Inflammatory macrophage treated with lipopolysaccharide for 1 hour (primary cell): ENCODE measurements at places on chromosomes 1 and 21.

GRCh38 chr1:240610636-240611035, 1.3 kb downstream of the GREM2 start:
- DNase-seq: no peak

- DNase-seq: peak; percentile 77
Measured at GRCh38 chr1:157566484-157567300, 14.4 kb upstream of the FCRL5 start.

DNA sequence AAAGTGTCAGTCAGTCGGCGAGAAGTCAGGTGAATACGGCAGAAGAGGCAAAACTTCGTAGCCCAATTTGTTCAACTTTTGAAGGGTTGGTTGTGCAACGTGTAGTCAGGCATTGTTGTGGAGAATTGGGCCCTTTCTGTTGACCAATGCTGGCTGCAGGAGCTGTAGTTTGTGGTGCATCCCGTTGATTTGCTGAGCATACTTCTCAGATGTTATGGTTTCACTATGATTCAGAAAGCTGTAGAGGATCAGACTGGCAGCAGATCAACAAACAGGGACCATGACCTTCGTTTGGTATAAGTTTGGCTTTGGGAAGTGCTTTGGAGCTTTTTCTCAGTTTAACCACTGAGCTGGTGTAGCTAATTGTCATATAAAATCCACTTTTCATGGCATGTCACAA, 190.2 kb upstream of the ADAMTS5 start:
- DNase-seq: no peak

DNA sequence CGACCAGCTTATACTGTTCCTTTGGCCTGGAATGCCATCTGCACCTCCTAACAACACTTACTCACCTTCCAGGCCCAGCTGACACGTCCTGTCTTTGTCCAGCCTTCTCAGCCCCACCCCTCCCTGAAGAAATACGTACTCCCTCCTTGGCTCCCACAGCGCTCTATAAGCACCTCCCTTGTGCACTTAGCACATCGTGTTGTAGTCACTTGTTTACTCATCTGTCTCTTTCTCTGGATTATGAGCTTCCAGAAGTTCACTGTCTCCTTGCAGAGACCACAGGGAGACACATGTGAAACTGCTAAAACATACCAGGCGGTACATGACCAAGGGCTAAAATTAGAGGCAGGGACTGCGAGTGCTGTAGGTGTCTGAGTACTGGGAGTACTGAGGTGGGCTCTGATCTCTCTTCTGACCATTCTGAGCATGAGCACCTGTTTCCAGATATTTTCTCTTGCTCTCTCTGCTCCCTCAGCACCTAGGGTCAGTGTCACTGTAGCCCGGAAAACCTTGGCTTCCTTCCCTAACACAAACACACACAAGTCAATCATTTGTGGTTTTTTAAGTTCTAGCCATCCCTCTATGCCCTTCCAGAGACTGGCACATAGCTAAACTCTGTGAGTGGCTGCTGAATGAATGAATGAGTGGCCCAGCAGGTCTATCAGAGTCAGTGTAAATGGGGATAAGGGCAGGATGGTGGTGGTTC, 5.1 kb downstream of the DCST1 start:
- DNase-seq: no peak

GRCh38 chr1:125065092-125065820, 3880.5 kb downstream of the SRGAP2C start:
- no peak for DNase-seq

DNA sequence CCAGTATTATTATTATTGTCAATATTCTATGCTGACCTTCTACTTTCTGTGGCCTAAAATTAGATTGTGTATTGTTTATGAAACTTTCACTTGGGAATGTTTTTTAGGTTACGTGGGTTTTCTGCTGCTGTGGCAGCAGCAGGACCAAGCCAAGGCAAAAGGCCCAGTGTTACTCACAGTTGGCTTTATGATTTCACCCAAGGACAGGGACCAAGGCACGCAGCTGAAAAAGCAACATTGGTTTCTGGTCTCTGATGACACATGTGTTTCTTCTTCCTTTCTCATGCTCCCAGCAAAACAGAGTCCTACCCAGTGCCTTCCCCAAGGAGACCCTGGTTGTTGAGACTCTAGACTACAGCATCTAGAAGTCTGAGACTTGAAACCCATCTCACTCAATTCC, 413.7 kb downstream of the SETD4 start:
- no peak for DNase-seq

- no peak for DNase-seq
Measured at GRCh38 chr1:221366495-221367110, 375.3 kb downstream of the DUSP10 start.

- no peak for DNase-seq
Measured at GRCh38 chr1:245984390-245985155, 522.5 kb downstream of the SMYD3 start.

GRCh38 chr1:53408013-53408754, 51.0 kb upstream of the DMRTB1 start:
- no peak for DNase-seq

DNA sequence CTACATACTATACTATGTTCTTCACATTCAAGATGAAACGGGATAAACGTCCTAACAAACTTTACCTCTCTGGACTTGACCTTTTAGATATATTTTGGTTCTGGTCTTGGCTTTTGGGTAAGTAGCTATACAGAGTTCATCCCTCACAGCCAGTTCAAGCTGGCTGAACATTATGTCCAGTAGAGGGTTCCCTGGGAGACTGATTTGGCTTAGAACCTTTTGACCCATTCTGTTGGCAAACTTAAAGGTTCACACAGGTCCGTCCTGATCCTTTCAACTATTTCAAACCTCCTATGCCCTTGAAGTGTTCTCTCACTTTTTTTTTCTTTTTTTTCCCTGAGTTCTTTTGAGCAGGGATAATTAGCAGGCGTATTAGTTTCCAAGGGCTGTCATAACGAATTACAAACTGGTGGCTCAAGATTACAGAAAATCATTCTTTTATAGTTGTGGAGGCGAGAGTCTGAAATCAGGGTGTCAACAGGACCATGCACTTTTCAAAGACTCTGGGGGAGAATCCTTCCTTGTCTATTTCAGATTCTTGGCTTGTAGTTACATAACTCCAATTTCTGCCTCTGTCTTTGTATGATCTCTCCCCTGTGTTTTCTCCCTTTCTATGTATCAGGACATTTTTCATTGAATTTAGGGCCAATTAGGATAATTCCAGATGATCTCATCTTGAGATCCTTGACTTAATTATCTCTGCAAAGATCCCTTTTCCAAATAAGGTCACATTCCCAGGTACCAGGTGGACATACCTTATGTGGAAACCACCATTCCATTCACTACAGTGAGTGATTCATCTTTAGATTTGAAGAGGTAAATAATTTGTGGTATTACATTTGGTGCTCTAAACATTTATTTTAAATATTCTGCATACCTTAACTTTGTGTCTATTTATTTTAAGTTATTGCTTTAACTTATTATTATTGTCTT, 257.4 kb upstream of the USP25 start:
- DNase-seq: no peak

DNA sequence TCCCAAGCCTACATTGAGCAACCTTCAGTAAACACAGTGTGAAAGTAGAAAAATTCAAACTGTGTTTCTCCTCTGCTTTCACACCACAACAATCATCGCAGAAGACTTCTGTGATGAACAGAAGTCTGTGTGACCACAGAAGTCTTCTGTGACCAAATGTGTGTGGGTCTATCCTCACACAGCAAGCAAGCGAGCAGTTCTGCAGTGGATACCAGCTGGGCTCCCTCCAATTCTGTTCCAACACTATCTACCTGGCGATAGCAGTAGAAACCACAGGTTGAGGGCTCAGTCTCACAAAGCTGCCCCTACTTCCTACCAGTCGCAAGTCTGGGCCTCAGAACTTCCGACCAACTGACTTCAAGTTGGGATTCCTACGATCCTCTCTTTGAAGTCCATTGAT, 21.0 kb upstream of the RAP1A start:
- DNase-seq: no peak

GRCh38 chr1:227465256-227465655, 98.1 kb upstream of the ZNF678 start:
- no peak for DNase-seq

DNA sequence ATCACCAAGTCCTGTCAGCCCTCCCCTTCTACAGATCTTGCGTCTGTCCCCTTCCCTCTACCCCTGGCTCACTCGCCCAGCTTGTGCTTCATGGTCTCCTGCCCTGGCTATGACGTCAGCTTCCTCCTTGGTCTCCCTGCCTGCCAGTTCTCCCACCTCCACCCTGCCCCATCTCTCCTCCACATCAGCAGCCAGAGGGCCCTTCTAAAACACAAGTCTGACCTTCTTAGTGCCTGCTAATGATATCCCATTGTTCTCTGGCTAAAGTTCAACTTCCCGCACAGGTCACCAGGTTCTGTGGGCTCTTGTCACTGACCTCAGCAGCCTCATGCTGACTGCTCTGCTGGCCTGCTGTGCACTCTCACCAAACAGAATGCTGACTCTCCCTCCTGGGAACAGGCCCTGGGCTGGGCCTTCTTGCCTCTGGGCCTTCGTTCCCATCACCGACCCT, 24.7 kb upstream of the MYCL start:
- peak; percentile 48 for DNase-seq

DNA sequence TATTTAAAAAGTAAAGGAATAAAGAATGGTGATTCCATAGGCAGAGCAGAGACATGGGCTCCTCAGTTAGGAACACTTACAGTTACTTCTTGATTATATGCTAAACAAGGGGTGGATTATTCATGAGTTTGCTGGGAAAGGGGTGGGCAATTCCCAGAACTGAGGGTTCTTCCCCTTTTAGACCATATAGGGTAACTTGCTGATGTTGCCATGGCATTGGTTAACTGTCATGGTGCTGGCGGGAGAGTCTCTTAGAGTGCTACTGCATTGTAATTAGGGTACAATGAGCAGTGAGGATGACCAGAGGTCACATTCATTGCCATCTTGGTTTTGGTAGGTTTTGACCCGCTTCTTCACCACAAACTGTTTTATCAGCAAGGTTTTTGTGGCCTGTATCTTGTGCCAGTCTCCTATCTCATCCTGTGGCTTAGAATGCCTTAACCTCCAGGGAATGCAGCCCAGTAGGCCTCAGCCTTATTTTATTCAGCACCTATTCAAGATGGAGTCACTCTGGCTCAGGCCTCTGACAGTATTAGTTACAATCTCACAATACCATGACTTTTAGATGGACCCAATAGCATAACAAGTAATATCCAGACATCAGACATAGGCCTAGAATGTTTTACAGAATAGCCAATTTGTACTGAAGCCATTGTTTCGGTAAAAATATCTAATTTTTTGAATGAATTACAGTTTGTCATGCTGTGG, 106.8 kb downstream of the ZBTB18 start:
- peak; percentile 30 for DNase-seq

- no peak for DNase-seq
Measured at GRCh38 chr1:175742790-175743459, 470 bp downstream of the TNR start.
